ENCODE measurements at places on chromosomes 3 and 15.

DNA sequence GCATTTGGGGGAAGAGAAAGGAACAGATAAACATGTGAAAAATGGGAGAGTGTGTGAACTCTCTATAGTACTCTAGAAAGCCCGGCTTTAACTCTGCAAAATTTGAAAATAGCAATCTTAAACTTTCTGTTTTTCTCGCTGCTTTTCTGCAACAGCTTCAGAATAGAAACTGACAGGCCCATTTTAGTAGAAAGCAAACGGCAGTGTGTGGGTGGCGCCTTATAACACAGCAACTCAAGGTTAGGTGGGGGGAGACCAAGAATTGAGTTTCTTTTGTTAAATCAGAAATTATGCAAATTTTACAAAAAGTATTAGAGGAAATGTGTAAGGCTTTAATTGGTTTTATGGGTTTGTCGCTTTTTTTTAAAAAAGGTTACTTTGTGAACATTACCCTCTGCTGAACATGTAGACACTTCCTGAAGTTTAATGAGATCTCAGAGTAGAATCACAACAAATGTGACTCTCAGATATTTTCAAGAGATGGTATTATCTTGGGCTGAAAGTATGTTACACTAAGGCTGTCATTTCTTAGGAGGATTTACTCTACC lies 107.0 kb downstream of the PTPRG start:
- no peak for DNase-seq

GRCh38 chr3:152159328-152159727 lies 109.4 kb upstream of the MBNL1 start:
- DNase-seq: no peak

DNA sequence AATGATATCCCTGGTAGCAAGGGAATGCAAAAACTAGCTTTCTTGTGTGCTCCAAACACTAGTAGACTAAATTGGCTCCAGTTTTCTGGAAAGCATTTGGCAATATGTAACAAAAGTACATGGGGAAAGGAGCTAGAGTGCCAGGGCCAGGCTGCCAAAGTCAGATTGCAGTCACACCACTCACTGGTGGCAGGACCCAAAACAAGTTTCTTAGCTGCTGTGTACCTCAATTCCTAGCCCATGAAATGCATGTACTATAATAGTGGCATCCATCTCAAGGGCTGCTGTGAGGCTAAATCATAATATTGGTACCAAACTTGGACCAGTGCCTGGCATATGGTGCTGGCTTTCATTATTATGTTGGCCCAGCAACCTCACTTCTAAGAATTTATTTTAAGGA lies 49.3 kb downstream of the CLDN18 start:
- DNase-seq: no peak

DNA sequence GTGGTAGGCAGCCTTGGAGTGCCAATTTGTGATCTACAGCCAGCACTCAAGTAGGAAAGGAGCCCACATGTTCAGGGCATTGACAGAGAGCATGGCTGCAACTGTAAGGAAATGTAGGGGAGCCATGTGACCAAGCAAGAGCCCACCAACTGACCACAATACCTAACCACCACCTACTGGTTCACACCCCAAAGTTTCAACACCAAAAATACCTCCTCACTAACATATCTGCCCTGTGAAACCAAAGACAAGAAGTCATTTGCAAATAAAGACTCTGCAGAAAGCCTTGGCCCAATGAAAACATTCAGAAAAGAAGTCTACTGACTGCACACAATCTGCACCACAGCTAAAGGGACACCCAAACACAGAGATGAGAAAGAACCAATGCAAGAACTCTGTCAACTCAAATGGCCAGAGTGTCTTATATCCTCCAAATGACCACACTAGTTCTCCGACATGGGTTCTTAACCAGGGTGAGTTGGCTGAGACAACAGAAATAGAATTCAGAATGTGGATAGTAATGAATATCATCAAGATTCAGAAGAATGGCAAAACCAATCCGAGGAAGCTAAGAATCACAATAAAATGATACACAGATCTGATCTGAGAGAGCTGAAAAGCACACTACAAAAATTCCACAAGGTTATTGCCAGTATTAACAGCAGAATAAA lies 40.6 kb downstream of the SLC9C1 start:
- no peak for DNase-seq

GRCh38 chr3:55964491-55964985 lies 477.4 kb upstream of the WNT5A start:
- DNase-seq: no peak

DNA sequence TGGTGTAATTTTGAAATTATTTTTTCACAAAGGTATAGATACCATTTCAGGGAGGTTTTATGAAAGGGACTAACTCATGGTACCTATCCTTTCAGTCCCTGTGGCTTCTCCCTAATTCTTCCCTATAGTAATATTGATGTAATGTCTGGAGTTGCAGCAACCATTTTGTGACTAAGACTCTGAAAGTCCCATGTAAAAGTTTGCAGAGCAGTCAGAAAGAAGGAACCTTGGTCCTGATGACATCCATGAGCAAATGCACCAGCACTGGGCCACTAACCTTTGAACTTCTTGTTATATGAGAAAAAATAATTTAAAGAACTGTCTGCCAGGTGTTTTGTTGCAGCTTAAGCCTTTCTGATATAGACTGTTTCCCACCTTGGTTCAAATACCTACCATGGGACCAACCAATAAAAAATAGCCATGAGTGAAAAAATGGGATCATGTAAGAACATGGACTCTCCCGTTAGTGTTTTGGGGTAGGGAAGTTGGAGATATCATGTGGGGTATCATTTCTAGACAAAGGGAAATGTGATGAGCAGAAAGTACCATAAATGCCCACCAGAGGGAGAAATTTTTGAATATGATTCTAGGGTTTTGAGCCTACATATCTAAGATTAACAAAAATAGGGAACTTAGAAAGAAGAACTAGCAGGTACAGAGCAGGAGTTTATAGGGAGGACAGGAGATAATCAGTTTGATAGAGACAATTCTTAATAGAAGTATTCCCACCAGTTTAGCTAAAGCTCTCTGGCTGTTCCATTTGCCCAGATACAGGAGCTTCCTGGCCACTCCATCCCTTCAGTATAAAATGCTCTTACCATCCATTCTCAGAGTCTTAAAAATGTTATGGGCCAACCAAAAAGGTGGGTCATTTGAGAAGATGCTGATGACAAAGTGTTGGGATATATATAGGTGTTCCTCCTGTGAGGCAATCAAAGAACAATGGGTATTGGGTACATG lies 3.4 kb upstream of the CPOX start:
- no peak for DNase-seq

GRCh38 chr15:39682366-39682765 lies 100.3 kb downstream of the FSIP1 start:
- no peak for DNase-seq

GRCh38 chr15:68186671-68187397 lies 18.3 kb downstream of the CALML4 start:
- DNase-seq: no peak

DNA sequence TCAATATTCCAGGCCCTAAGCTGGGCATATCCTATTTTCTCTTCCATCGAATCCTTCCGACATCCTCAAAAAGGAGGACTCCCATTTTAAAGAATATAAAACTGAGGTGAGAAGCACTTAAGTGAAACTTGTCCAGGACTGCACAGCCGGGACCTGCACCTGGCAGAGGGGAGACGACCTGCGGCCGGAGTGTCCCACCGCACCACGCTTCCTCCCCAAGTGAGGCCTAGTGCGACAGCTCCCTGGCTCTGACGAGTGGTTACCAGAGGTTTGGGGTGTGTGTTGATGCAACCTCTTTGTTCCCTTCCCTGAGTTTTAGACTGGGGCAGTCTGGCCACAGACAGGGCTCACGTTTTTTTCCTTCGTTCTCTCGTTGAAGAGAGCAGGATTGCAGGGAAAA lies 24.9 kb upstream of the ATP2B2 start:
- no peak for DNase-seq

DNA sequence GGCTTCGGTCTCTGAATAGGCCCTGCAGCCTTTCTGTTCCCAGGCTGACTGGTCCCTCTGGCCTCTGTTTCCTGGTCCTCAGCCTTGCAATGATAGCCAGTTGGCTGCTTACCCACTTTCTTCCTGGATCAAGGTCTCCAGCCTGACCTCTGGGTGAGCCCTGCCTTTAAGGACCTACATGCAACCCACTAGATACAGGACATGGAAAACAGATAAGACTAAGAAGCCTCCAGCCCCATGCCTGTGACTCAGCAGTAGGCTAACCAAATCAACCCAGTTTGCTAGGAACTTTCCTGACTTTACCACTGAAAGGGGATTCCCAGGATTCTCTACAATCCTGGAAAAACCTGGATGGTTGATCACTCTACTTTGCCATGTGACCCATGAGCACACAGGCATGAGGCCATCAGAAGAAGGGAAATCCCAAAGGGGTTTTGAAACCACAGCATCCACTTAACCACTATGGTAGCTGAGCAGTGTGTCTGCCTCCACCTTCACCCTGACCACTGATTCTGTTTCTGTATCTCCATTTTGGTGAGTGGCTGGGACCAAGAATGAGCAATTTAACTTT lies 188.1 kb downstream of the CHST2 start:
- no peak for DNase-seq

GRCh38 chr3:22585504-22585903 lies 617.6 kb upstream of the UBE2E2 start:
- DNase-seq: no peak

GRCh38 chr3:161602475-161602874 lies 105.9 kb downstream of the OTOL1 start:
- no peak for DNase-seq

GRCh38 chr15:90907838-90908507 lies 4.9 kb downstream of the MAN2A2 start:
- DNase-seq: no peak

DNA sequence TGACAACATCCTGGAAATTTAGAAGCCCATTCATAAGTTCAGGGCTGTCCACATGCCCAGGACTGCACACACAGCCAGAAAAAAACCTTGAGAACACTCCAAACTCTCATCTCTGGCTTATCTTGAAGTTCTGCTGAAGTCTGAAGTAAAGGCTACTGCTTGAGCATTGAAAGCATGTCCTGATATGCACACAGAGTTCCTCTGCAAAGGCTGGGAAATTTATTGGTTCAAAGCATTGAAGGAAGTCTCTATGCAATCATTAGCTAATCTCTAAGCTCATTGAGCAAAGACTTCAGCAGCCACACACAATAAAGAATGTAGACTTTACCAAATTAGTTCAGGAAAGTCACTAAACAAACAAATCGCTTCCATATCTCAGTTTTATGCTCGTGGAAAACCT lies 162.0 kb upstream of the STT3B start:
- no peak for DNase-seq

- DNase-seq: no peak
Measured at GRCh38 chr3:37163262-37164015, 10.9 kb downstream of the LRRFIP2 start.

DNA sequence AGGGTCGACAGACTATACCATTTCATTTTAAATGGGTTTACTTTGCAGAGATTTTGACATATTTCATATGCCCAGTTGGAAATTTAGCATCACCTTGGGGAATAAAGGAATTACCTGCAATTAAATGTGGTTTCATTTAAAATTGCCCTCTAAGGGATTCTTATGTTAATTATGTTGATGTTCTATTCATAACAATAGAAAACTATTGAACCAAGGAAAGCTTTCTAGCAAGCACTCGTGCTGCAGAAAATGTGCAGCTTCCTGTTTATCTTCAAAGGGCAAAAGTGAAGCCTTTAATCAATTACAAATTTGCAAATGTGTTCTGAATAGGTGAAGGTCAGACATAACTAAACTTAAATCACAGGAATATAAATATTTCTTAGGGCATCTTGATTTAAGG lies 352.1 kb downstream of the CHST2 start:
- no peak for DNase-seq

- no peak for DNase-seq
Measured at GRCh38 chr15:93360318-93360717, 271.3 kb upstream of the RGMA start.

DNA sequence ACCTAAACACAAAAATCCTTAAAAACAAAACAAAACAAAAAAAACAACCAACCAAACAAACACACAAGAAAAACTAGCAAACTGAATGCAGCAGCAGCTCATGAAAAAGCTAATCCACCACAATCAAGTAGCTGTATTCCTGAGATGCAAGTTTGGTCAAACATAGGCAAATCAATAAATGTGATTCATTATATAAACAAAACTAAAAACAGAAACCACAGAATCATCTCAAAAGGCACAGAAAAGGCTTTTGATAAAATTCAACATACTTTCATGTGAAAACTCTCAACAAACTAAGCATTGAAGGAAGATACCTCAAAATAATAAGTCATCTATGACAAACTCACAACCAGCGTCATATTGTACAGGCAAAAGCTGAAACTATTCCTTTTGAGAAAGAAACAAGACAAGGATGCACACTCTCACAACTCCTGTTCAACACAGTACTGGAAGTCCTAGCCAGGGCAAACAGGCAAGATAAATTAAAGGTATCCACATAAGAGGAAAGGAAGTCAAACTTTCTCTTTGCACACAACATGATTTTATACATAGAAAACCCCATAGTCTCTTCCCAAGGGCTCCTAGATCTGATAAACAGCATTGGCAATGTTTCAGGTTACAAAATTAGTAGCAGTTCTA lies 495.1 kb upstream of the SGO1 start:
- DNase-seq: no peak

GRCh38 chr3:44477312-44478030 lies at the start of gene ZNF445:
Gene ZNF445 (minus strand): TSS chr3:44477670. CDS start chr3:44455549, 22,121 bp downstream.
- peak; percentile 65 for DNase-seq

- DNase-seq: no peak
Measured at GRCh38 chr15:69820819-69821218, 276.9 kb downstream of the TLE3 start.

- DNase-seq: no peak
Measured at GRCh38 chr3:170418422-170419398, at the start of gene CLDN11. Gene CLDN11 (plus strand): TSS chr3:170418868. CDS start chr3:170419067, 199 bp downstream.

DNA sequence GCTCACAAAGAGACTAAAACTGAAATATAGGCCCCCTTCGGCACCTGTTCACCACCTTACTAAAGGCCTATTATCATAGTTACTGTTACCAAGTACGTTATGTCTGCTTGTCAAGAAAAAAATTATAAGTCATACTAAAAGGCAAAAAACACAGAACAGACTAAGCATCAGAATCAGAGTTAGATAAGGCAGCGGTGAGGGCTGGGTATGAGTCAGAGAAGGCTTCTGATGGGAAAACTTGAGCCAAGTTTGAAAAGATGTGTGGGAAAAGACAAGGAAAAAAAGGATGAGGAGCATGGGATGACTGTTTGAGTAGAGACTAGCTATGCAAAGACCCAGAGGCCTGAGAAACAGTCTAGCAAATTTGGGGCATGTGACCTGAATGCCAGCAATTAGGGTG lies 387.2 kb upstream of the SGO1 start:
- DNase-seq: no peak

DNA sequence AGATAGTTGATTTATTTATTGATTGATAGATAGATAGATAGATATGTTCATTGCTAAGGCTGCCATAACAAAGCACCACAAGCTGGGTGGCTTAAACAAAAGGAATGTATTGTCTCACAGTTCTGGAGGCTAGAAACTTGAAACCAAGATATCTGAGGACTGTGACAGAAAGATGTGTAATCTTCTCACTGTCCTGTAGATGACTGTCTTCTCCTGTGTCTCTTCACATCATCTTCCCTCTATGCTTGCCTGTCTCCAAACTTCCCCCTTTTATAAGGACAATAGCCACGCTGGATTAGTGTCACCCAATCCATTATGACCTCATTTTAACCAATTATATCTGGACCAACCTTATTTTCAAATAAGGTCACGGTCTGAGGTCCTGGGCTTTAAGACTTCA lies 40.9 kb downstream of the GNB4 start:
- no peak for DNase-seq

- no peak for DNase-seq
Measured at GRCh38 chr15:100224206-100225185, 117.3 kb downstream of the ADAMTS17 start.

All from stimulated activated CD4-positive, alpha-beta T cell treated with anti-CD3 and anti-CD28 coated beads, Interleukin-15, amount 100 ng/mL, for 1 hour (primary cell).